HTR-8/SVneo (cell line): ENCODE measurements at places on chromosomes 5 and 9.

- DNase-seq, result no peak
Measured at GRCh38 chr5:127863161-127863560, 160.0 kb downstream of the CCDC192 start.

- no peak for DNase-seq
Measured at GRCh38 chr5:44987026-44987425, 178.3 kb downstream of the MRPS30 start.

- peak; percentile 32 for DNase-seq
Measured at GRCh38 chr9:135480071-135480939, 723 bp downstream of the PPP1R26 start.

- DNase-seq, result peak; percentile 64
Measured at GRCh38 chr9:113446323-113446740, 17.2 kb upstream of the RGS3 start.

DNA sequence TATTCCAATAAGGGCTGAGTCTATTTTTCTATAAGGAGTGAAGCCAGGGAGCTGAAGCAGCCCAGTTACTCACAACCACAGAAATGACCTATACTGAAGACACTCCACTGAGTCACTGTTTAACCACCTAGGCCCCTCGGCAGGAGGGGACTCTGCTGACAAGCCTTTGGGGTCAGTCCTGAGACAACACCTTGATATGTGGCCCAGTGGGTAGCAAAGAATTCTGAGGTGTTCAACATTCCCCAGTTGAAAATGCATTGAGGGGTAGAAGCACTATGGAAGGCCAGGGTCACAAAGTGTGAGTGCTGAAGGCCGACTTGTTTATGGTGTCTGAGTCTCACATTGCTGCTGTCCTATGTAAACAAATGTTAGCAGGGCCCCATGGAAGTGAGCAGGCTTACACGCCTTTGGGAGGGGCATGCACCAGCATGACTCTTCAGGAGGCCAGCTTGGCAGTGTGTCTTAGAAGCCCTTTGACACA lies 112.6 kb upstream of the NFIL3 start:
- DNase-seq, result peak; percentile 15

GRCh38 chr5:96936431-96937320 lies 796 bp downstream of the LNPEP start:
- peak; percentile 21 for DNase-seq

DNA sequence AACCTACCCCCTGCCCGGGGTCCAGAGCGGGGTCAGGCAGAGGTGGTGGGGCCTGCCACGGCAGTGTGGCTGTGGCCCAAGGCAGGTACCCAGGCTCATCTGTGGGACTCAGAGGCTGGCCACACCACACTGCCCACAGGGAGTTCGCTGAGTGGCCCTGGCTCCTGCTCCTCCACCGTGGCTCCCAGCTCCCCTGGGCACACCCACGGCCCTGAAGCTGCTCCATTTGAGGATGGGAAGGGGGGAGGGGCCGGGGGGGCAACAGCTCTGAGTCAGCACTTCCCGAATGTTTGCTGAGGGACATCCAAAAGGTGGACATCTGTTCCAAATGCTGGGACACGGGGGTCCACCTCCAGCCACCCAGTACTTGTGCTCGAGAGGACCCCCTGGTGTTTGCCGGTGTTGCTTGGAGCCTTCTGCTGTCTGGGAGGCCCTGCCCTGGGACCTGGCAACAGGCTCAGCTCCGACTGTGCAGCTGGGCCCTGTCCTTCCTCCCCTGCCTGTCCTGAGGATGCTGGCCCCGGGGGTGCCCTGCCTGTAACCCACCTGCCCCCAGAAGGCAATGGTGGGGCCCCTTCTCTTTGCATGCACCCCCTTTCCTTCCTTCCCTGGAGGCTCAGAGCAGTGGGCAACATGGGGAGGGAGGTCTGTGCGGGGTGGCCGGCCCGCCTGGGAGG lies 2.5 kb upstream of the NRARP start:
- no peak for DNase-seq

DNA sequence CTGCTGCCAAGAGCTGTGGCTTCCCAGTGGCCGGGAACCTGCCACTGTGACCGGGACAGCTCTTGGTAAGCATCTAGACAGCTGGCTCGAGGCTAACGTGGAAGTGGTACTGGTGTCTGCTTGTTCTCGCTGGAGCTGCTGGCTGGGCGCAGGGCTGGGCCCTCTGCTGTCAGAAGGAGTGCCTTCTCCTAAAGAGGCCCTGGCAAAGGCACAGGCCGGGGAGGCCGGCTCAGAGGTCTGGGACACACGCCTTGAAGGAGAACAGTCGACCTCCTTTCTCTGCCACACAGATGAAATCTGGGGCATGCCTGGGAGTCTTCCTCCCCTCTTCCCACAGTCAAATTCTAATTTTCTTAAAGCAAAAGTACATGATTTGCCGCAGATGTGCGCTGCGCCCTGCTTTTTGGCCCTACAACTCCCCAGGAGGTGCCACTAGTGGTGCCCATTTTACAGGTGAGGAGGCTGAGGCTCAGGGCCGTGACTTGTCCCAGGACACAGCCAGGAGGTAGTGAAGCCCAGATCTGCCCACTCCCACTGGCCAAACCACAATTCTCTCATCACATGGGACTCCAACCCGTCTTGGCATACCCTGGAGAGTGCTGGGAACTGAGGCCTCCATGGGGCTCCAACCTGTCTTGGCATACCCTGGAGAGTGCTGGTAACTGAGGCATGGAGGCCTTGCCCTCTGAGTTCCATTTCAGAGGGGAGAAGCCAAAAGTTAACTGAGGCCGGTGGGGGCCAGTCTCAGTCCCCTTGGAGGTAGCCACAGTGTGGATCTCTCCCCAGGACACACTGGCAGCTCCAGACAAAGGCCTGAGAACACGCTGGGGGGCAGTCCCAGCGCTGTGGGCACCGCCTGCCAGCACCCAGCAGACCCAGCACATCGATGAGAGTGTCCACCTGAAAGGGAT lies 12.0 kb upstream of the RXRA start:
- no peak for DNase-seq

DNA sequence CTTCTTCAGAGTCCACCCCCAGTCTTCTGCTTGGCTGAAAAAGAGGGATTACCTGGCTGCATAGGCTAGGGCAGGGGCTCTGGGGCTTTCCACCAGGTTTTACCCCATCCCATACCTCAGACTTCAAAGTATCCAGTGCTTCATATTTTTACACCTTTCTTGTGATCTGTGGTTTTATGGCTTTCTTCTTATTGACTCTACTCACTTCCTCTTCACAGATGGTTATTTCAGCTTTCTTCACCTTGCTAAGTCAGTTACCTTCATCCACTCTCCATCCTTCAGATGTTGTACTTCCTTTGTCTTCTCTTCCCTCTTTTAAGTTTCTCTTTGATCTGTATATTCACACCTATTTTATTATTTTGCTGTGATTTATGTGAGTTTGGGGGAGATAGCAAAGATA lies 104.3 kb downstream of the GRIA1 start:
- DNase-seq, result no peak

DNA sequence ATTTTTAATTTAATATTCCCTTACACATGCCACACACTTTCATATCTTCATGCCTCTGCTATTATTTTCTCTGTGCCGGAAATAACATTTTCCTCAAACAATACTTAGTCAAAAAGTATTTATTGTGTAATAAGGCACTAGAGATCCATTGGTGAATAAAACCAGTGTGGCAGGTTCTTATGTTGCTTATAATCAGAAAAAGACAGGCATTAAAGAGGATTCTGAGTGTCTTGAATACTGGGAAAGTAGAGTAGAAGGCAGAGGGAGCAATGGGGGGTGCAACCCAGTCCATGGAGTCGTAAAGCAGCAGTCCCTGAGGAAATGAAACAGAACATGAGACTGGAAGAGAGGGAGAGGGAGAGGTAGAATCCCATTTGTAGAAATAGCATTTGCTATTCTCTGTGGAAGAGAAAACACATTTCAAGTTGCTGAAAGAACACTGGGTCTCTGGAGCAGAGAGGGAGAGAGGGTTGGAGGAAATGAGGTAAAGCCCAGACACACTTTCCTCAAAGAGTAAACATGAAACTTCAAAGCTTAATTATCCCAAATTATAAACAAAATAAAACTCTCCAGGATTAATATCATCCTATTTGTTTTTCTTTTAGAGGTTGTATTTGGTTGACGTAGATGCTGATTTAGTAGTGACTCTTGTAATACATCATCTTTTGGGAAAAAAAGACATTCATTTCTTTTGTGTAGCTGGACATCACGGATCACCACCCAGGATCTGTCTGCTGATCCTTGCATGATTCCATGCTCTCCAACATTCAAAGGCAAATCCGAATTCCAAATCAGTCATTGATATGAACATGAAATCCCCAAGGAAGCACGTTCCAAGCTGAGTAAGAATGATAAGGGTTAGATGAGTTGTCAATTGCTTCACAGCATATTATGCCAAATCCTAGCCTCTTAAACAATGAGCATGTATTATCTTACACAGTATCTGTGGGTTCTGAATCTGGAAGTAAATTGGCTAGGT lies 37.4 kb upstream of the GRAMD2B start:
- DNase-seq, result no peak

- DNase-seq, result no peak
Measured at GRCh38 chr9:86955561-86955960, 8.3 kb upstream of the GAS1 start.

- DNase-seq, result no peak
Measured at GRCh38 chr5:7420510-7421280, 24.8 kb downstream of the ADCY2 start.

DNA sequence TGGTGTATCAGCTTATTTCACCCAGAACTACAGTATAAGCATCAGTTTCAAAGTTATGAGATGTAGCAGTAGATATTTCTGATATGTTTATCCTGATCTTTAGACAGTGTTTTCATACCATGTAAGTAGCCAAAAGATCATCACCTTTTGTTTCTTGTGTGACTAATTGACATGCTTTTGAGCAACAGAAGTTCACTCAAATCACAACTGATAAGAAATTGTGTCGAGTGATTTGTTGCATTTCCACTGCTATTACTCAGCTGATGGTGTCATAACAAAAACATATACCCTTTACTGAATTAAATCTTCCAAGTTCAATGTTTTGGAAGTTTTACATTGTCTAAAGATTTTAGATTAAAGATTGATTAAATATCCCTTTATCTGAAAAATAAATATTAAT lies 324.5 kb downstream of the TUSC1 start:
- DNase-seq, result no peak

DNA sequence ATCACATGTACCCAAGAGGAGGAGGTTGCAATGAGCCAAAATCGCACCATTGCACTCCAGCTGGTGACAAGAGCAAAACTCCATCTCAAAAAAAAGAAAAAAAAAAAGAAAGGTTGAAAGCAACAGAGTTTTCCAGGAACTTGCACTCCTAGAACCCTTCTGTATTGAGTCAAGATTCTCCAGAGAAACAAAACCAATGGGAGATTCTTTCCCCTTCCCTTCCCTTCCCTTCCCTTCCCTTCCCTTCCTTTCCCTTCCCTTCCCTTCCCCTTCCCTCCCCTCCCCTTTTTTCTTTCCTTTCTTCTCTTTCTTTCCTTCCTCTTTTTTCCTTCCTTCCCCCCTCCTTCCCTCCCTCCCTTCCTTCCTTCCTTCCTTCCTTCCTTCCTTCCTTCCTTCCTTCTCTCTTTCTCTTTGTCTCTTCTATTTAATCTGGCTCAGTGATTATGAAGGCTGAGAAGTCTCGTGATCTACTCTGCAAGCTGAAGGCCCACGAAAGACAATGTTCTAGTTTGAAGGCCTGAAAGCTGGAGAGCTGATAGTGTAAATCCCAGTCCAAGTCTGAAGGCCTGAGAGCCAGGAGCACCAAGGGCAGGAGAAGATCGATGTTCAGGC lies 59.6 kb upstream of the CNTLN start:
- no peak for DNase-seq

GRCh38 chr9:84736081-84736480 lies 66.6 kb downstream of the NTRK2 start:
- no peak for DNase-seq

DNA sequence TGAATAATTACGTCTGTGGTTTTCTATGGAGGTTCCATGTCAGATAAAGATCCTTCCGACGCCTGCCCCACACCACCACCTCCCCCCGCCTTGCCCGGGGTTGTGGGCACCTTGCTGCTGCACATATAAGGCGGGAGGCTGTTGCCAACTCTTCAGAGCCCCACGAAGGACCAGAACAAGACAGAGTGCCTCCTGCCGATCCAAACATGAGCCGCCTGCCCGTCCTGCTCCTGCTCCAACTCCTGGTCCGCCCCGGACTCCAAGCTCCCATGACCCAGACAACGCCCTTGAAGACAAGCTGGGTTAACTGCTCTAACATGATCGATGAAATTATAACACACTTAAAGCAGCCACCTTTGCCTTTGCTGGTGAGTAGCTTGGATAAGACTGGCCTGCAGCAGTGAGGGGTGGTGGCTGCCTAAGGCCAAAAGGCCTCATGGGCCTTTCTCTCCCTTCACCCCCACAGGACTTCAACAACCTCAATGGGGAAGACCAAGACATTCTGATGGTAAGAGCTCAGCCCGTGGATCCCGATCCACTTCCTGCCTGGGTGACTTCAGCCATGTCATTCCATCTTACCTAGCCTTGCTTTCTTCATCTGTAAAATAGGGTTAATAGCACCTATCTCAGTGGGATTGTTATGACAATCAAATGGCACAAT lies at the start of gene IL3:
Gene IL3 (plus strand): TSS at position 155 of the 661 bp plus-strand sequence. CDS start 52 bp downstream, at position 207.
- DNase-seq, result no peak

GRCh38 chr9:20243841-20244240 lies 378.5 kb downstream of the MLLT3 start:
- no peak for DNase-seq

GRCh38 chr9:70773579-70773978 lies 347.8 kb downstream of the TRPM3 start:
- no peak for DNase-seq

GRCh38 chr5:135375040-135375793 lies 23.8 kb downstream of the MACROH2A1 start:
- no peak for DNase-seq

- no peak for DNase-seq
Measured at GRCh38 chr5:178241231-178241663, 8.6 kb upstream of the PHYKPL start.

GRCh38 chr9:101601904-101602765 lies 7.4 kb upstream of the PPP3R2 start:
- peak; percentile 46 for DNase-seq

DNA sequence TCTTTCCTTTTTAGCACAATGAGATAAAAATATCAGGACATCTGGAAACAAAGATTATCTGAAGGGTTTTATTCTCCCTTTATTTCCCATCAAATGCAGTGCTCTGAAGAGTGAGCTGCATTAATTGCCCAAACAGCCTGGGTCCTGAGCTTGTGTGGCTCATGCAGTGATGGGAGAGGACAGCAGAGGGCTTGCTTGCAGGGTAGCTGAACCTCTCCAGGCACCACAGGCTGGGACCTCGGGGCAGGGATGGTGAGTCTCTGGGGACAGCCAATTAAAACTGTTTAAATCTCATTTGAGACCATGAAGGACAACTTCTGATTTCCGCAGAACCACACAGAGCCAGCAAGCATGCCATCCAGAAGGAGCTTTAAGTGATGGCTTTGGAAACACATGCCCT lies 71.2 kb downstream of the PLAC8L1 start:
- no peak for DNase-seq

GRCh38 chr9:15416880-15417279 lies 5.8 kb upstream of the SNAPC3 start:
- no peak for DNase-seq
